ENCODE measurements at places on chromosomes 7 and 10. TPM values are rescaled to one million over a fixed set of nuclear protein-coding genes. Genes with fewer than 3 reads are reported as not detected.

GIMAP2 gene
- 0.58 TPM for total RNA-seq

DENND2A gene
- 4.1 TPM for total RNA-seq

GPR26 gene
- total RNA-seq, result not detected

OPN1SW gene
- not detected for total RNA-seq

GIMAP7 gene
- total RNA-seq, result 3.2 TPM

TSPAN12 gene
- 10.7 TPM for total RNA-seq

DNAJC1 gene
- total RNA-seq, result 48.1 TPM

CFAP46 gene
- total RNA-seq, result 2.3 TPM

DNA sequence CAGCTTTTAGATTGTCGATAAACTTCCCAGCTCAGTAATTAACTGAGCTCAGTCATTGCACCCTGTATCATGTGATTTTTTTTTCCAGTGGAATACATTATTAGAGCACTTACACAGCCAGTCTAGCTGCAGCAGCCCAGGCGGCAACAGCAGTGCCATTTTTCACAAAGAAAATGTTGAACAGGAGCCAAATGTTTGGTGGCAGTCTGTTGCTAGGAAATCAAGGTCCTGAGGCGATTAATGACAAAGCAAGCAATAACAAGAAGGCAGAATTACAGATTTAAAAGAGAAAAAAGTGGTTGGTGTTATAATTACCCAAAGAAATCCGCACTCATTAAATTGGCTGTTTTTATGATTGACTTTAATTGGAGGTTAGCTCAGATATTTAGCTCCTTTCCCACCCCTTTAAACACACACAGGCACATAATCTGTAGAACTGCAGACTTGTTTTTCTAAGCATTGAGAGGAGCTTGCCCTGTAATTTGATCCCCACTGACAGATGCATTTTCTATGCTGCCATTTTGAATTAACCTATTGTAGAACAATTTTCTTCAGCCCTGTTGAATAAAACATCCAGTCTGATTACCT, 267.4 kb downstream of the ADK start:
- H3K4me3 ChIP-seq, result no peak overlapping the region
- peaks cover 16% of the 10 kb centered on the region for H3K4me1 ChIP-seq
- H3K27me3 ChIP-seq, result no peaks in the 10 kb centered on the region
- H3K27ac ChIP-seq, result no peak overlapping the region
- peak; percentile 89 for DNase-seq

GRCh38 chr7:97024209-97025129, at the start of gene DLX5:
Gene DLX5 (minus strand): TSS chr7:97024831. CDS start chr7:97024623, 208 bp downstream.
- H3K27me3 ChIP-seq, result peaks cover 42% of the 10 kb centered on the region
- H3K4me1 ChIP-seq, result peaks cover 66% of the 10 kb centered on the region
- DNase-seq, result no peak
- peak within 1 kb of the TSS; percentile 28 for H3K4me3 ChIP-seq

GRCh38 chr10:80139265-80139664, 6.7 kb downstream of the PLAC9 start:
- H3K36me3 ChIP-seq, result no peaks in the 10 kb centered on the region
- H3K27me3 ChIP-seq, result peaks cover 34% of the 10 kb centered on the region
- H3K4me1 ChIP-seq, result peaks cover 15% of the 10 kb centered on the region
- H3K27ac ChIP-seq, result no peak overlapping the region

DNA sequence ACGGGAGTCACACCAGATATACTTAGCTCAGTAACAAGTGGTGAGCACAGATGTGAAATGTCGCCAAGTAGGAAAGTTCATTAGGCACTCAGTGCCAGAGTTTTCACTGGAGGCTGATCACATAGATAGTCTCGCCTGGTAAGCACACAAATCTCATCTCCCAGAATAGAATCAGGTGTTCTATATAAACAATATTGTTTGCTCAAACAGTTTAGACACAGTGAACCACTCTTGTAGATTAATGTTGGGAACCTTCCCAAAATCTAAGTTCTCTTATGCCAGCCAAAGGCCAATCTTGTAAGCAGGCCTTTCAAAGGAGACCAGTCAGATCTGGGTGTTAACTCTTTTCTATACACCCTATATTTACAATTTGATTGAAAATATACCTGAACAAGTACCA, 716.5 kb upstream of the GRM3 start:
- no peaks in the 10 kb centered on the region for H3K27me3 ChIP-seq
- DNase-seq, result no peak
- H3K4me1 ChIP-seq, result no peaks in the 10 kb centered on the region
- no peak overlapping the region for H3K27ac ChIP-seq

- no peaks in the 10 kb centered on the region for H3K27me3 ChIP-seq
- no peak overlapping the region for H3K27ac ChIP-seq
- no peak overlapping the region for H3K4me3 ChIP-seq
- no peaks in the 10 kb centered on the region for H3K4me1 ChIP-seq
- no peak for DNase-seq
Measured at GRCh38 chr7:41206267-41206666, 496.6 kb downstream of the INHBA start.

DNA sequence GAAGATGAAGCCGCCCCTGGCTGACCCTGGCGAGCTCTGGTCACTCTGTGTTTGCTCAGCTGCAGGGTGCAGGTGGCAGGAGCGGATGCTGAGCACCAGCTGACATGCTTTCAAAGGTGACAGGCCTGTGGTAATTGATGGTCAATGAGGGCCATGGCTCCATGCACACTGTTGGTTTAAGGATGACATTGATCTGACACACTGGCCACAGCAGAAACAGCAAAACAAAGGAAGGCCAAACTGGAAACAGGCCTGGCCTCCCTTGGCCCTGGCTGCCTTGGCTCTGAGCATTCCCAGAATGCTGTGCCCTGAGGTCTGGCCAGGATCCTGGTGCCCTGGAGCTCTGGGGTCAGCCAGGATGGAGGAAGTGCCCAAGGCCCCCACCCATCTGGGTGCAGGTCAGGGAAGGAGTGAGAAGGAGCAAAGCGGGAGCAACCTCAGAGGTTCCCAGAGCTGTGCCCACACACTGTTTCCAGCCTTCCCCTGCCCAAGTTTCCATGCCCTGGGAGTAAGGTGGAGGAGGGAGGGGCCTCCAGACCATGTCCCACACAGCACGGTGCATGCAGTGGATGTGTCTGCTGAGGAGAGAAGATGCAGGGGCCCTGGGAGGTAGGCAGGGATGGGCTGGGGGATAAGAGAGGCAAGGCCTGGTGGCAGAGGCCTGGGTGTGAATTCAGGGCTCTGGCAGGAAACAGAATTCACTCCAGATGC, 302.2 kb downstream of the RPS24 start:
- peaks cover 10% of the 10 kb centered on the region for H3K4me1 ChIP-seq
- H3K4me3 ChIP-seq, result no peak overlapping the region
- DNase-seq, result no peak
- peak overlapping the region; percentile 49 for H3K27ac ChIP-seq
- no peaks in the 10 kb centered on the region for H3K36me3 ChIP-seq

DNA sequence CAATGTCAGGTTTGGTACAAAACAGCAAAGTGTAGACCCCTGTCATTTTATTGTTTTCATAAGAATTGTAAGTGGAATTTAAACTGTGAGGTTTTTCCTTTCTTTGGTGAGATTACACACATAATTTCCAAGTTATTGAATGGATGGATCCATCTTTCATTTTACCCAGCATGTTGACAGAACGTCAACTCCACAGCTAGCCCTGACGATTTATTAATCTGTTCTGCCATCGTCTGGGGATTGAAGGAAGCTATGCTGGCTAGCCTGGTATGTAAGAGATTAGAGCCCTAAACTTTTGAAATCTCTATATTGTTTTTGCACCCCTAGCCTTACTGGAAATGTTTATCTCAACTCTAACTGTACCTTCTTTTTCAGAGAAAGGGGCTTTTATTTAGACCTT, 8.6 kb downstream of the WNT16 start:
- no peak overlapping the region for H3K4me3 ChIP-seq
- H3K27ac ChIP-seq, result no peak overlapping the region
- no peak for DNase-seq
- no peaks in the 10 kb centered on the region for H3K27me3 ChIP-seq

- no peaks in the 10 kb centered on the region for H3K4me1 ChIP-seq
- no peak overlapping the region for H3K27ac ChIP-seq
- H3K4me3 ChIP-seq, result no peak overlapping the region
- no peak for DNase-seq
- no peaks in the 10 kb centered on the region for H3K27me3 ChIP-seq
- H3K36me3 ChIP-seq, result no peaks in the 10 kb centered on the region
Measured at GRCh38 chr7:132117181-132117580, 459.1 kb downstream of the PLXNA4 start.

DNA sequence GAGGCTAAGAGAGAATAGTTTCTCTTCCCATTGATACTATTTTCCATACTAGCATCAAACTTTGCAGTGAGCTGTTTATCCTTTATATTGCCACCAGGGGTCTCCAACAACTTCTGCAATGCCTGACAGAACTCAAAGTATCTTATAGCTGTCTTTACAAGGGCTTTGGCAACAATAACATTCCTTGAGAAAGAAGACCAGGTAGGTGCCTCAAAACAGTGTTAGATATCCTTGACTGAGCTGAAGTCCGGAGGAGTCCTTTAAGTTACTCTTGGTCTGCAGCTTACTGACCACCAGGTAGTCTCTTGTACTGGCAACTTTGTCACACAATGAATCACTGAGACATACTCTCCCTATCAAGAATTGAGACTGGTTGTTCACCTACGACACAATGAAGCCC, 30.0 kb upstream of the TES start:
- peaks cover 9% of the 10 kb centered on the region for H3K4me1 ChIP-seq
- no peak overlapping the region for H3K27ac ChIP-seq
- no peaks in the 10 kb centered on the region for H3K36me3 ChIP-seq

GRCh38 chr10:107028236-107028635, 136.3 kb downstream of the SORCS1 start:
- no peak for DNase-seq
- H3K27me3 ChIP-seq, result no peaks in the 10 kb centered on the region
- H3K27ac ChIP-seq, result no peak overlapping the region
- H3K4me1 ChIP-seq, result no peaks in the 10 kb centered on the region
- no peaks in the 10 kb centered on the region for H3K36me3 ChIP-seq

GRCh38 chr10:92849234-92849525, 860 bp downstream of the EXOC6 start:
- H3K4me1 ChIP-seq, result peaks cover 16% of the 10 kb centered on the region
- no peaks in the 10 kb centered on the region for H3K36me3 ChIP-seq
- no peaks in the 10 kb centered on the region for H3K27me3 ChIP-seq
- peak overlapping the region; percentile 86 for H3K27ac ChIP-seq

- H3K36me3 ChIP-seq, result no peaks in the 10 kb centered on the region
- H3K4me1 ChIP-seq, result no peaks in the 10 kb centered on the region
- H3K27me3 ChIP-seq, result no peaks in the 10 kb centered on the region
- DNase-seq, result no peak
Measured at GRCh38 chr10:128713874-128714570, 587.8 kb upstream of the MKI67 start.

DNA sequence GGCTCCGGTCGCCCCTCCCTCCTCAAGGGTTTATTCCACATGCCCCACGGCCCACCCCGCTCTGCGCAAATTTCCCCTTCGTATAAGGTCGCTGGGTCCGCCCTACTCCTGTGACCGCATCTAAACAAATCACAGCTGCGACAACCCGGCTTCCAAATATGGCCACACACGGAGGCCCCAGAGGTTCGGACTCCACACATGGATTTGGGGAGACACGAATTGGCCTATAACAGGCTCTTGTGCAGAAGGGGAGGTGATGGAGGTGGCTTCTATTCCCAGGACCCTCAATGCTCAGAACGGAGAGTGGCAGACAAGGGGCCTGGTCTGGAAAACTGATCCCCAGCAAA, 90.1 kb downstream of the FOXL3 start:
- H3K4me1 ChIP-seq, result peaks cover 29% of the 10 kb centered on the region
- H3K27ac ChIP-seq, result no peak overlapping the region
- H3K4me3 ChIP-seq, result peak overlapping the region; percentile 27
- DNase-seq, result peak; percentile 22

DNA sequence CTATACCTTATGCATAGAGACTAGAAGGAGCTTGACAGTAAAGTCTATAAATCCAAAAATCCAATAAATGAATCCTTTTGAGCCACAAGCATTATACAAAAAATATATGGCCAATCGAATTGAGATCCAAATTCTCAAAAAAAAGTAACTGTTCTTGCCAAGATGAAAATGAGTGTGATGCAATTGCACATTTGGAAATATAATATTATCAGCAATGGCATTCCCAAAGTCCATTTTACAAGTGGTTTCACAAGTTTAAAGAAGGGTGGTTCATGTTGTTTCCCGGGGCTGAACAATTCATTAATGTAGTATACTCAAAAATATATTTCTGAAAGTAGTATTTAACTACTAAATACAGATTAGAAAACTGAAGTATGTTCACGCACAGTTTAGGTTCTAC, 7.3 kb downstream of the RP9 start:
- DNase-seq, result no peak
- peaks cover 65% of the 10 kb centered on the region for H3K36me3 ChIP-seq
- no peak overlapping the region for H3K27ac ChIP-seq
- H3K27me3 ChIP-seq, result no peaks in the 10 kb centered on the region
- peaks cover 20% of the 10 kb centered on the region for H3K4me1 ChIP-seq

DNA sequence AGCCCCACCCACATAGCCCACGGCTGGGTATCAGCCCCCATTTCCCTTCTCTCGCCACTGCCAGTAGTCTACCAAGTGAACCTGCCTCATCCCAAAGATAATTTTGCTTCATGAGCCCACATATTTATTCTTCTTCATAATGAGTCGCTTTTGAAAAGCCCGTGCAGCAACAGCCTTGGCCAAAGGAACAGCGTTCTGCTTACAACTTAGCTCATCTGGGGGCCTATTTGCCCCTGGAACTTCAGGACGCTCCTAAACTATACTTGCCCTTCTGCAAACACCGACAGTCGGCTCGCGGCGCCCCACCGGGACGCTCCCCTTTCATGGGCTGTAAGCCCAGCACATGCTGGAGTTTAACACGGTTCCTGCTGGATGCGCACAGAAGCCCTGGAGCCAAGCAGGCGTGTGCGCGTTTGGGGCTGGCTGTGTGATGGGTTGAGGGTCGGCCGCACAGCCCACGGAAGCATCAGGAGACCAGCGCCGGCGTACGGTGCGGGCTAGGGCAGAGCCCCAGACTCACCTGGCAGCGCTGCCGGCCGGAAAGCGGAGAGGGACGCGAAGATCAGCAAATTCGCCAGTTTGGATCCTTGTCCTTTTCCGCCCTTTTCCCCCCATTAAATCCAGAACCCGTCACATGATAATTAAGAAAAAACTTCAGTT, 370 bp downstream of the TMEM60 start:
- H3K4me1 ChIP-seq, result peaks cover 40% of the 10 kb centered on the region
- no peak for DNase-seq
- no peaks in the 10 kb centered on the region for H3K27me3 ChIP-seq
- H3K36me3 ChIP-seq, result peaks cover 8% of the 10 kb centered on the region
- peak overlapping the region; percentile 96 for H3K4me3 ChIP-seq

- H3K36me3 ChIP-seq, result peaks cover 1% of the 10 kb centered on the region
- no peak overlapping the region for H3K27ac ChIP-seq
- DNase-seq, result no peak
- H3K4me1 ChIP-seq, result no peaks in the 10 kb centered on the region
- no peak overlapping the region for H3K4me3 ChIP-seq
Measured at GRCh38 chr7:158117341-158118222, 470.0 kb downstream of the PTPRN2 start.

Measured in stomach (tissue), 19 donors.